Bronchus fibroblast of lung (primary cell): ENCODE measurements at places on chromosomes 4 and X. TPM values are rescaled to one million over a fixed set of nuclear protein-coding genes. Genes with fewer than 3 reads are reported as not detected.

IBSP gene
- total RNA-seq: not detected in 2 replicates

LRP2BP gene
- total RNA-seq: under 0.01 and 0.34 TPM in 2 replicates

HSFX3 gene
- total RNA-seq: not detected in 2 replicates

ATP2B3 gene
- not detected in 2 replicates for total RNA-seq

SH3D19 gene
- 17.3 and 18.9 TPM in 2 replicates for total RNA-seq

PAGE3 gene
- not detected in 2 replicates for total RNA-seq

USP17L29 gene
- total RNA-seq: not detected in 2 replicates

RBBP7 gene
- 127 and 134 TPM in 2 replicates for total RNA-seq

ASB5 gene
- total RNA-seq: 0.30 and 0.50 TPM in 2 replicates

PABPC4L gene
- total RNA-seq: 0.59 and 1.0 TPM in 2 replicates
